ENCODE measurements at places on chromosomes 13 and 19.

GRCh38 chr13:77521194-77521593 lies 14.3 kb upstream of the SCEL start:
- peak; percentile 73 for DNase-seq

DNA sequence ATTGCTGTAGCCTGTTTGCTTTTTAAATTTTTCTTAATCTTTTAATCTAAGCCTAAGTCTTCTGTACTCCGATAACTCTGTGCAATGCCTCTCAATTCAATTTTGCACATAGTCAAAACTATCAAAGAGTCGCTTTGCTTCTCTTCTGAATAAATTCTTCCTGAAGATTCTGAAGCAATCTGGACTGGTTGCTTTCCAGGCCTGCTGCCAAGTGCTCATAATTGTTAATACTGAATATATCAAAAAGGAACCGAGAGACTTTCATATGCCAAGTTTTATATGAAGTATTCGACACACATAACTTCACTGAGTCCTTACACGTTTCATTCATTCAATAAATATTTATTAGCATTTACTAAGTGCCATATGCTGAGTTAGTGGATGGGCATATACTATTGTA lies 91.3 kb downstream of the EDNRB start:
- no peak for DNase-seq

- DNase-seq: no peak
Observed at GRCh38 chr13:98890925-98891324, 86.9 kb downstream of the DOCK9 start.

DNA sequence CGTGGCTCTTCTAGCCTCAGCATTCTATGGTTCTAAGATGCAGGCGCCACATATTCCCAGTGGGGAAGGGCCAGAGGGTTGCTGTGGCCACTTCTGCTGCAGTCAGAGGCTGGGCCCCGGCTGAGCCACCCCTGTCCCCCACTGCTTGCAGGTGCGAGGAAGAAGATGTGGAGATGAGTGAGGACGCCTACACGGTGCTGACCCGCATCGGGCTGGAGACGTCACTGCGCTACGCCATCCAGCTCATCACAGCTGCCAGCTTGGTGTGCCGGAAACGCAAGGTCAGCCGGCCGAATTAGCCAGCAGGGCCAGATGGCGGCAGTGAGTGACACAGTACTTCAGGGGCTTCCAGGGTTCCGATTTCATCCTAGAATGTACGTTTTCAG lies 2.0 kb downstream of the LHB start:
- no peak for DNase-seq

GRCh38 chr19:16385821-16386220 lies 61.2 kb downstream of the KLF2 start:
- DNase-seq: no peak

DNA sequence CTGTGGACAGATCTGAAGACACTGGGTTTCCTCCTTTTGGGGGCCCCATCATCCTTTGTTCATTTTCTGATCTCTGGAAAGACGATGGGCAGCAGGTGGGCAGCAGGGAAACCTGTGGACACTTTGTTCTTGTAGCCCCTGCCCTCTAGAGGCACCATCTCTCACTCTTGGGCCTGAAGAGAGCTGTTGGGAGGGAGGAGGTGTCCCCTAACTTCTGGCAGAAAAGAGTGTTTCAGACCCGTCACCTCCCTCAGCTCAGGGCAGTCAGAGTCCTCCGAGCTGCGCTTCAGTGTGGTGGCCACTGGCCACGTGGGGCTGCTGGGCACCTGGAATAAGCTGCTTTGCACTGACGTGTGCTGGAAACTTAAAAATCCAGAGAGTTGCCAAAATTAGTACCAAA lies 26.9 kb upstream of the RNF17 start:
- DNase-seq: no peak

- peak; percentile 88 for DNase-seq
Observed at GRCh38 chr13:106063591-106064313, 471.7 kb downstream of the EFNB2 start.

GRCh38 chr19:19226663-19227062 lies 14.9 kb downstream of the NCAN start:
- DNase-seq: no peak

DNA sequence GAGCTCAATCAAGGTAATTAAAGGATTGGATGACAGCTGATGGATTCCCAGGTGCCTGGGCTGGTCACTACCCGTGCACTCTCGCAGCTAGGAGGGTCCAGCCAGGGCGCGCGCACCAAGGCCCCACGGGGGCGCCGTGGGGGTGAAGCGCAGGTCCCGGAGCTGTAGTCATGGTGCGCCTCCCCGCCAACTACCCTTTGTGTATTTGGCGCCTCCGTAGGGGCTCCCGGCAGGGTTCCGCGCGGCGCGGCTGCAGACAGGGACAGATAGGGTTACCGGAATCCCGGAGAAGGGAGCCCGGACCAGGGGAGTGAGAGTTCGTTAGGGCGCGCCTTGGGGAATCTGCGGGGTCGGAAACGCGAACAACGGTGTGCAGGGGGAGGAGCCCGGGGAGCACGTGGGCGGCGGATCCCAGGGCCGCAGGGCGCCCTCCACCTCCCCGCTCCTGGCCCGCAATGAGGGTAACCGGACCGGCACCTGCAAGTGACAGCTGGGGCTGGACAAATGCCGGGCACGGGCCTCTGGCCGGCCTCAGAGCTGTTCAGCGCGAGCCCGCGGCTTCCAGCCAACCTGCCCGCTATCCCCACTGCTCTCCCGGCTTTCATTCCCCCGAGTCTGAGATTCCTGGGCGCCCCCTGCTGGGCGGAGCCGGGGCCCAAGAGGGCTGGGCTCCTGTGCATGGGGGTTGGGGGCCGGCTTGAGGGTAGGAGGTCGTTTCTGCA lies 3.4 kb upstream of the PRAM1 start:
- DNase-seq: peak; percentile 52

- DNase-seq: peak; percentile 11
Observed at GRCh38 chr19:43934055-43934984, 762 bp downstream of the ZNF45 start.

DNA sequence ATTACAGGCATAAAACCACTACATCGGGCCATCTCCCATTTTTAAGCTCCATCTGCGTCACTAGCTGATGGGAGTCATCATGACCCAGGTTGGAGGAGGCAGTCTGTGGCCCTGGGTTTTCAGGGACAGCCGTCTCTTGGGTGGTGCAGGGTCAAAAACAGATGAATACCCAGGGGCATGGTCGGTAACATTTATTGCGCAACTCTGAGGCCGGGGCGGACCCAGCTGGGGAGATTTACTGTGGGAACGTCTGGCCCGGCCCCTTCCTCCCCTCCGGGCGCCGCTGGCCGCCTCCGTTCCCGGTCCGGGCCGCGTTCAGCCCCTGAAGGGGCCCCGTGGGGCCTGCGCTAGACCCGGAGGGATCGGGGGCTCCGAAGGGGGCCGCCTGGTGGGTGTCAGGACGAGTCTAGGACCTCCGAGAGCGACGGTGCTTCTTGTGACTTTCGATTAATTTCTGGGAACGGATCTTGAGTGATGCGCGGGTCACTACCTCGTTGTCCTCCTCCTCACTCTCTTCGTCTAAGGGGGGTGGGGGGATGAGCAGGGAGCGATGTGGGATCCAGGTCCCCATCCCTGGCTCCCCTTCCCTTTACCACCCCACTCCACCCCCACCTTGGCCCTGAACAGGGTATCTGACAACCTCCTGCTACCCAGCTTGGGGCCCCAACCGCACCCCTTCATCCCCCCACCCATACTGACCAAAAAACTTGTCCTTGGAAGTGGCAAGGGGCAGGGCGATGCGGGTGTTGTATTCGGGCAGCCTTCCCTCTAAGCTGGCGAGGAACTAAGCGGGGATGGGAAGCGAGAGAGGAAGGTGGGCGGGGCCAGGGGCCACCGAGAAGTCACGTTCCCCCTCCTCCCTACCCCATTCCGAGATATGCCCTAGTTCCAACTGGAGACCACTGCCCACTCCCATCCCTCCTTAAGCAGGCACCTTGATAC lies 1.6 kb upstream of the RGL3 start:
- peak; percentile 22 for DNase-seq

DNA sequence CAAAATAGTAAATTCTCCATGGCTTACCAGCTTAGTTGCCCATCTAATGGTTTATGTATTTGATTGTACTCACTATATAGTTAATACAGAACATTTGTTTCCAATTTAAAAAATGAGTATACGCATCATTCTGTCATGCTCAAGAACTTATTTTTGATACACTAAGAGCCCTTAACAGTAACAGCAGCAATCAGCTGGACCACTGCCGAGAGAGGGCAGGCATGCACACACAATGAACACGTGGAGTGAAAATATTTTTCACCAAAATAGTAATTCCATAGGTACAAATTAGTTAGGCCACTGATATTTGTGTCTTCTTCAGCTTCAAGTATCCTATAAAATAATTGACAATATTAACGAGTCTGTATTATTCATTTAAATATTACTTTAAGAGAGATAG lies 109.9 kb downstream of the KLF12 start:
- peak; percentile 13 for DNase-seq

DNA sequence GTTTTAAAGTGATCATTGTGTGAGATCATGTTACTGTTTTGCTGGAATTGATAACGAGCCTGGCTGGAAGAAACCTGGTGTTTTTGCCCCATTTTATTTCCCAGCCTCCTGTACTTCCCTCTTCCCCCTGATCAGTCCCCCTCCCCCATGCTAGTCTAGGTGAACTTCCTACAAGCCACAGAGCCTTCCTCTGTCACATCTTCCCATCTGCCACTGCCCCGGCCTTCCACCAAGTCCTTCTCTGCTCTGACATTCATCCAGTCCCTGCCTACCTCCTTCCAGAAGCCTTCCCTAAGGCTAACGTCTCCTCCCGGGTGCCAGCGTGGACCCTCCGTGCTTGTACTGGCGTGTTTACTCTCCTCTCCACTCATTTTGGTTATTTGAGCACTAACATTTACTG lies 14.3 kb downstream of the FARP1 start:
- peak; percentile 17 for DNase-seq

GRCh38 chr13:34167347-34167746 lies 349.4 kb downstream of the RFC3 start:
- no peak for DNase-seq

- DNase-seq: peak; percentile 100
Observed at GRCh38 chr19:3450796-3451411, 29.4 kb downstream of the SMIM24 start.

- DNase-seq: peak; percentile 38
Observed at GRCh38 chr13:42654722-42655121, 80.8 kb downstream of the TNFSF11 start.

GRCh38 chr19:38264486-38265212 lies at the start of gene SPINT2:
Gene SPINT2, plus strand, starts transcription at chr19:38264573. Its CDS starts 320 bp downstream, at chr19:38264893.
- no peak for DNase-seq

DNA sequence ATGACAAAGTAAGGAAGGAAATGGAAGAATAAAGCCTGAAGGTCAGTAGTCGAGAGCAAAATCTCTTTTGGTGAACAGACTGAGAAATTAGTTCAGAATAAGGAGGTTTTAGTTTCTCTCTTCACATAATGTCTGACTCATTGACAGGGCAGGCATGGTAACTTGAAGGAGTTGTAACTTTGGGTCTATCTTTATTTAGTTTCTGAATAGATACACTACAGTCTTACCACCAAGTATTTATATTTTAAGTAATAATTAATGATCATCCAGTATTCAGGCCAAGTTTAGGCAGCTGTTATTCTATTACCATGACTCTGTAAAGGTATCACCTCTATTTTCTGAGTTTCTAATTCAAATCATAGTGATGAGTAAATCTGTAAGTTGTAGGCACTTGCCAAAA lies 219.9 kb downstream of the SPRY2 start:
- peak; percentile 24 for DNase-seq

DNA sequence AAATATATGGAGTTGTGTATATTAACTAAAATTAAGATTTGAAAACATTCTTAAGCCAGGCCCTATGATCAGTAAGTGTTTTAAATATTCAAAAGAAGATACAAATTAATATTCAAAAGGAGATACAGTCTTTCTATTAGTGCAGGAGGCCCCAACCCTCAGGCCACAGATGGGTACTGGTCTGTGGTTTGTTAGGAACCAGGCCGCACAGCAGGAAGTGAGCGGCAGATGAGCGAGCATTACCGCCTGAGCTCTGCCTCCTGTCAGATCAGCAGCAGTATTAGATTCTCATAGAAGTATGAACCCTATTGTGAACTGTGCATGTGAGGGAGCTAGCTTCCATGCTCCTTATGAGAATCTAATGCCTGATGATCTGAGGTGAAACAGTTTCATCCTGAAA lies 232.9 kb downstream of the FOXO1 start:
- DNase-seq: no peak
